ENCODE measurements at places on chromosomes 5 and 9.

DNA sequence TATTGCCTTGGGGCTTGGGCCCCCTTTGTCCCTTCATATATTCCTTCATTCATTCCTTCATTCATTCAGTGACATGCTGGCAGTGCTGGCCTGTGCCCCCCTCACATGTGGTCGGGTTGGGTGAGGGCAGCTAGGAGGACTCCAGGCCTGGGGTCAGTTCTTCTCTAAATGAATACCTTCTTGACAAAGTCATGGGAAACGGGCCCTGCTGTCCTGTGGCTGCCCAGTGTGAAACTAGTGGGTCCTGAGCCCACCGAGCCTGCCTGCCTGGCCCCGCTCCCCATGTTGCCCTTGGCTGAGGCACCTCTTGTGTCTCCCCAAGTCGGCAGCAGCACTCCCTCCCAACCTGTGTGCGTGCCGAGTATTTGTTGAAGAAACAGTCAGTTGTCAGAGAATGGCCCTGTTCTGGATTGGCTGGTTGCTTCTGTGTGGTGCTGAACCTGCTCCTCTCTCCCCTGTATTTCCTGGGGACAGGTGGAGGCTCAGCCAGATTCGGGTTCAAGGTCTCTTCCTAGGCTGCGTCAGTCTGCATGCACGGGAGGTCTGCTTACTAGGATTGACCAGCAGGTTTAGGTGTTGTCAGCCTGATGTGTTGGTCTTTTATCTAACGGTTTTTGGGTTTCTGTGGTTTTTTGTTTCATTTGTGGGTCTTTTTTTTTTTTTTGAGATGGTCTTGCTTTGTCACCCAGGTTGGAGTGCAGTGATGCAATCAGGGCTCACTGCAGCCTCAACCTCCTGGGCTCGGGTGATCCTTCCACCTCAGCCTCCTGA, 3.0 kb upstream of the CEL start:
- no peak for DNase-seq

DNA sequence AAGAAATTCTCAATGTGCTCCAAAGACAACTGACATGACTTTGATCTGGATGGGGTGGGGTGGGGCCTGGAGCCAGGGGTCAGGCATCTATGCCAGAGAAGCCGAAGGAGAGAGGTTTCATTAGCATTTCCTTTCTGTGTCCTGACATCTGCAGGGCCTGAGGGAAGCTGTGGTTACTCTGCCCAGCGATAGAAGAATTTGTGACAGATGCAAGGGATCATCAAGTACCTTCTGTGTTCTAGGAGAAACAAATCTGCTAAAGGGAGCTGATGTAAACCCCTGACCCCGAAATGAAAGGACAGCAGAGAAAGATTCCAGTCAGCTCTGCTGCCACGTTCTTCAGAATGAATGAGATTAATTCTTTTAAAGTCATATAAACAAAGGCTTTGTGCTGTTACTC, 335.7 kb downstream of the PRELID2 start:
- DNase-seq = no peak

DNA sequence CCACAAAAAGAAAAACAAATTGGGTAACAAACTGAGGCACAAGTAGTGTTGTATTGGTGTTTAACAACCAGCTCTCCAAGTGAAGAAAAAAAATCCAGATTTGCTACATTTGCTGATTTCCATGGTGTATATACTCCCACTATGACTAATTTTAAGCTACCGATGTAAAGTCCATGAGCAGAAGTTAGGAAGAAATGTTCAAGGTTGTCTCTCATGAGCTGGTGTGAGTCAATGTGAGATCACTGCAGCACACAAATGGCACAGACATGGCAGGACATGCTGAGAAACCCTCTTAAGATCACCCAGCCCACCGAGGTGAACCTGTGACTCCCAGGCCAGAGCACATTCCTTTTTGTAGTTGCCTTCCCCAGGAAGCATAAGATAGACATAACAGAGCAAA, 36.2 kb downstream of the SLC44A1 start:
- DNase-seq = no peak

GRCh38 chr9:89428901-89429890, 68.7 kb downstream of the SEMA4D start:
- DNase-seq = peak; percentile 53

- no peak for DNase-seq
Observed at GRCh38 chr9:126392662-126393371, 66.2 kb downstream of the MVB12B start.

DNA sequence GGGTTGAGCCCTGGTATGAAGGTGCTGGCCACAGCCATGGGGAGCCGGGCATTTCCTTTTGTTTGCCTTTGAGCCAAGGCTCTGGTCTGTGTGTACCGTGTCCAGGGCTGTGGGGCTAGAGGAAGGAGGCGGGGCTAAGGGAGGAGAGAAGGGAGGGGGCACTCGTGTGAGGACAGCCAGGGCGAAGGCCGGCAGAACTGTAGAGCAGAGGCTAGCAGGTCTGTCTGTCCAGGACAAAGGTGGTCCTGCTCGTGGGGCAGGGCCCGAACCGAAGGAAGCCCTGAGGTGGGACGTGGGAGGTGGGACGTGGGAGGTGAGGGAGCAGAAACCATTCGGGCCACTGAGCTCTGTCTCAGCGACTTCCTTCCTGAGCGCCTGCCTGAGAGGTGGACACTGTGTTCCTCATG, 41.3 kb upstream of the TESK1 start:
- DNase-seq = peak; percentile 67

DNA sequence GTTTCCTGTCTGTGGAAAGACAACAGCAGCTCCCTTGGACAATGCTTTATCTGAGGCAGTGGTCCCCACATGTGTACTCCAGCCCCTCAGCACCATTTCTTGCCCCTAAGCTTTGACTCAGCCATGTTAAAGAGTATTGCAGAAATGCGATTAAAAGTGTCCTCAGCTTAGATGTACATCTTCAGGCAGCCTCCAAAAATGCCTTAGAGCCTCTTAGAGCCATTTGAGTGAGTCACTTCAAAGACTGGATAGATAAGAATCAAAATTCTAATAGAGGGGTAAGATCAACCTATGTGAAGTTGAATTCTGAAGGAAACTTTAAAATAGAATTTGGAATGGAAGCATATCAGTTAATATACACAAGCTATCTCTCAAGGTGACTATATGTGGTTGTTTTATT, 296.3 kb downstream of the ADAMTS6 start:
- no peak for DNase-seq

GRCh38 chr9:131627326-131627647, 82.0 kb downstream of the PRRT1B start:
- DNase-seq = no peak

DNA sequence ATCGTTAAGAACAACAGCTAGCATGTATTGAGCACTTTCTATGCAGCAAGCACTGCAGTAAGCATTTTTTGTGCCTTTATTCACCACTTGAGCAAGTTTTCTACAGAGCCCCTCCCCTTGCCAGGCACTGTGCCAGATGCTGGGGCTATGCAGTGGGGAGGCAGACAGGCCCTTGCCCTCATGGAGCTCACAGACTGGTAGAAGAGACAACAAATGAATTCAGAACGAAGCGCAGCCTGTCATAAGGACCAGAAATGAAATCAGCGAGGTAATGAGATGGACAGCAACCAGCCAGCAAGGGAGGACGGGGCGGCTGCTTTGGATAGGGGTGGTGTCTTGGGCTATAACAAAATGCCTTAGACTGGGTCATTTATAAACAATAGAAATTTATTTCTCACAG, 68.8 kb downstream of the C9orf50 start:
- no peak for DNase-seq

- no peak for DNase-seq
Observed at GRCh38 chr5:36621985-36622384, 15.6 kb downstream of the SLC1A3 start.

DNA sequence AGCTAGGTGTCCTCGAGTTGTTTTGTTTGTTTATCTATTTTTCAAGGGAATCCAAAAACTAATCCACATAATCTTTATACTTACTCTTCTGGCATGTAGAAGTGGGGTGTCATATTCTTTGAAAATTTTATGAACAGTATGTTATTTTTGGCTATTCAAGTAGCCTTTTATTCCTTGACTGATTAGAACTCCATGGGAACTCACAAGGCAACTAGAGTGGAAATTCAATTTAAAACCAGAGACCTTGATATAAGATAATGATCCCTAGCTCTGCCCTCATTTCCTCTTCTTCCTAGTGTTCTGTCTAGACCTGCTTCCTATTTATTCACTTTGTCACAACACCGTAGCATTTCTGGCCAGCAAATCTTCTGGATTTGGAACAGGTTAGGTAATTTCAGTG, 1123.7 kb upstream of the C9orf72 start:
- no peak for DNase-seq

DNA sequence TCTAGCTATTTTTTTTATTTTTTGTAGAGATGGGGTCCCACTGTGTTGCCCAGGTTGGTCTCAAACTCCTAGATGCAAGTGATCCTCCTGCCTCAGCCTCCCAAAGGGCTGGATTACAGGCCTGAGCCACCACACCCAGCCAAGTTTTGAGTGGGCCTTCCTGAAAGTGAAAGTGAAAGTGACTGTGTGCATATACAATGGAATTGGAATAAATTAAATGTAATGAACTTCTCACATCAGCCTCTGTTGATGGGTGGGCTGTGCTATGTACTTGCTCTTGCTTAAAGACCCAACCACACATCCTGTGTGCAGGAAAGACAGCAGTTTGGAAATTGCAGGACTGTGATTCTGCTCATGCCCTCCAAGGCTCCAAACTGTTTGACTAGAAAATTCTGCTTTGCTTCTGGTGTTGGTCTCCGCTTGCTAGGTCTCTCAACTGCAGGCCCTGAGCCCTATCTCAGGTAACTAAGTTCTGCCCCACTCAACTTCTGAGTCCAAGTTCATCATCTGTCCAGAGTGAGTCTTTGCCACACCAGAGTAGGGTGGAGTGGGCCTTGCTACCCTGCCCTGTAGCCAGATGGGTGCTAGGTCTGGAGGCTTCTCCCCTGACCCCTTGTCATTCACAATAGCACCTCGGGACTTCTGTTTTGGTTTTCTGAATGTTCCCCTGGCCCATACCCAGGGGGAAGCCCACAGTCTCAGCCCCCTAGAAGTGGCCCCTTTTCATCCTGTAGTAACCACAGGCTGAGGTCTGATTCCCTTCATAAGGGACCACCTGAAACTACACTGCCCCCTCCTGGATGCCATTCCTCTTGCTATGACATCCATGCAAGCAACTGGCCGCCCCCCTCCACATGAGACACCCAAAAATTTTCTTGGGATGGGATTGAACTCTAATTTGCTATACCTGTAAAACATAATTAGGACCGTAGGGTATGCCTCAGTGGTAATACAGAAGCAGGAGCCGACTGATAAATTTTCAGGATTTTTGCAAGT, 36.5 kb upstream of the RAD23B start:
- peak; percentile 70 for DNase-seq

DNA sequence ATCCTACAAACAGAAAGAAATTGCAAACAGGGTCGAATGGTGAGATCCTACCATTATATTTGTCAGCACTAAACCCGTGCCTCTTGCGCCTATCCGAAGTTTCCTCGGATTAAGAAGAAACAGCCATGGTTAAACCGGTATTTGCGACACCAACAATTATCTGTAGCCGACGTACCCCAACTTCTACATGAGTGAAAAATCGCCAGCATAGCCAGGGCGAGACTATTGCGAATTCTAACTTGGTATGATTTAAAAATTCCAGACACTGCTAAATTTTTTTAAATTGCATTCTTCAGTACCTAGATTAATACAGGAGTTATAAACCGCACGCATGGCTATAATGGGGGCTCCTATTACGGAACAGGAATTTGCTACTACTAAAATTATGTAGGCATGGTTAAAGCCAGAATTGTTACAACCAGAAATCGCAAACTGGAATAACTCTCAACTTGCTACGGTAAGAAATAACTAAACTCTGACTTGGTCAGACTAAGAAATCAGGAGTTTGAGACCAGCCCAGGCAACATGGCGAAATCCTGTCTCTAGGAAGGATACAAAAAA, 25.3 kb upstream of the ANXA2R start:
- DNase-seq = no peak

- DNase-seq = no peak
Observed at GRCh38 chr9:126723807-126724172, 81.0 kb upstream of the ZBTB43 start.

- no peak for DNase-seq
Observed at GRCh38 chr5:175814691-175815090, 56.7 kb upstream of the CPLX2 start.

DNA sequence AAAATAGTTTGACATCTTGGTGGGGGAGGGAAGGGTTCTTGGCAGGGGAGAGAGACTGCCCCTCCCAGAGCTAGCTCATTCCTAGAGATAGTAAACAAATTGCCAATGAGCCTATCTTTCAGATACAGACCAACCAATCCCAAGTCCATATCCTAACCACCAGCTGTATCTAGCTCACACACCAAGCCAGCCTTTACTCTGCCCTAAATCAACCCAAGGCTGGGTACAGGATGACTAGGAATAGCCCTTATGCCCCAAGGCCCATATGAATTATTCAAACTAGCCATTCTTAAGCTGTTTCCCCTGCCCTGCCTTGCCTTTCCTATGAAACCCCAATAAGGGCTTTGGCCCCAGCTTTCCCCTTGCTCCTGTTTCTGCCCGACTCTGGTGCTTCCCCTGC, 281.3 kb upstream of the PANK3 start:
- DNase-seq = no peak

GRCh38 chr9:33815781-33816180, 1.2 kb upstream of the UBE2R2 start:
- DNase-seq = no peak

DNA sequence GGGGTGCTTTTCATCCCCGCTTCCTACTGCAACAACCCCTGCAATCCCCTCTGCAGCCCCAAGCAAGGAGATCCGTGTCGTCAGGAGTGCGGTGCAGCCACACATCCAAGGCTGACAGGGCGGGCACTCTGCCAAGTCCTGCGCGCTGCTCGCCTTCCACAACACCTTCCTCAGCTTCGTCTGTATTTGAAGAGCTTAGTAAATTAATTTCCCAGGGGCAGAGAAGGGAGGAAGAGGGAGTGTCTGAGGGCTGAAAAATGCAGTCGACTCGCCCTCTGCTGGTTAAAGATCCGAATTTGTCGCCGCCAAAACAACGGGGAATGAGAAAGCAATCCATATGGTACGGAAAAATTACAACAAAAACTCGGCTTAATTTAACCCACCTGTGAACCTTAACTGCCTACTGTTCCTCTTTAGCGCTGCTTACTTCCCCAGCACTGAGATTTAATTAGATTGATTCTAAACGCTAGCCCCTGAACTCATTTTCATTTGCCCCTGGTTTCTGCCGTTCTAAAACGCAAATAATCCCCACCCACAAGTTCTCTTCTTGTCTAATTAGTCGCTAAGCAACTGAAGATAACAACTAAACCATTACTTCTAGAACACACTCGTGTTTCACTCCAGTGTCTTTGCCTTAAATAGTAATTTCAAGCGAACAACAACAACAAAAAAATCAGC, 10.9 kb upstream of the PCDHB1 start:
- DNase-seq = peak; percentile 63

- no peak for DNase-seq
Observed at GRCh38 chr9:133710661-133711427, 27.3 kb downstream of the SARDH start.

- DNase-seq = no peak
Observed at GRCh38 chr5:75656311-75657003, 45.2 kb downstream of the ANKDD1B start.

DNA sequence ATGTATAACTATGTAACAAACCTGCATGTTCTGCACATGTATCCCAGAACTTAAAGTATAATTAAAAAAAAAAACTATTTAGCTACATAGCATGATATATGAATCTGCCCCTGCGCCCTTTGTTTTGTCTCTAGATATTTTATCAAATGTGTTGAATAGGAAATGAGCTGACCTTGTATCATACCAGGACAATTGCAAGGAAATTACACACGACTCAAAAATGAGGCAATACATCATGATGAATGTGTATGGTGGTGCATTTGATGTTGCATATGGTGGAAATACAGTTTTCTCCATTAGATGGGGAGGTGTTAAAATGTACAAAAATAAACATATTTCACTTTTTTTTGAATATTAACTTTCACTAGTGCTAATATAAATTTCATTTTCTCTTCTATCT, 28.6 kb upstream of the CEP78 start:
- no peak for DNase-seq

- DNase-seq = no peak
Observed at GRCh38 chr5:107450531-107450930, 220.2 kb downstream of the EFNA5 start.

Data from H1 (cell line).